MCF 10A (cell line): ENCODE measurements at places on chromosomes 6 and 20. TPM values are rescaled to one million over a fixed set of nuclear protein-coding genes. Genes with fewer than 3 reads are reported as not detected.
A peak's percentile ranks its signal among the peaks of the same experiment; 100 is the strongest.

The NOP56 gene
- total RNA-seq: 228 and 340 TPM in 2 replicates

The RGS17 gene
- total RNA-seq: 2.5 and 3.7 TPM in 2 replicates

The ZNF318 gene
- total RNA-seq: 11.3 and 12.9 TPM in 2 replicates

The NEDD9 gene
- total RNA-seq: 2.2 and 4.4 TPM in 2 replicates

- H3K27ac ChIP-seq: no peak overlapping the region
- H3K4me3 ChIP-seq: no peak overlapping the region
- DNase-seq: peak; percentile 70
- peaks cover 4% of the 10 kb centered on the region for H3K4me1 ChIP-seq
- H3K36me3 ChIP-seq: peaks cover 15% of the 10 kb centered on the region
Observed at GRCh38 chr6:36590237-36590636, 3.9 kb upstream of the SRSF3 start.

GRCh38 chr6:149948011-149948410, 6.2 kb downstream of the ULBP2 start:
- DNase-seq: no peak
- no peaks in the 10 kb centered on the region for H3K4me1 ChIP-seq
- H3K27me3 ChIP-seq: peaks cover 21% of the 10 kb centered on the region
- H3K36me3 ChIP-seq: peaks cover 12% of the 10 kb centered on the region
- H3K4me3 ChIP-seq: no peak overlapping the region

GRCh38 chr6:111231090-111231459, 143.8 kb downstream of the SLC16A10 start:
- H3K4me1 ChIP-seq: peaks cover 12% of the 10 kb centered on the region
- peaks cover 32% of the 10 kb centered on the region for H3K27me3 ChIP-seq
- no peaks in the 10 kb centered on the region for H3K36me3 ChIP-seq
- H3K4me3 ChIP-seq: no peak overlapping the region
- DNase-seq: no peak

DNA sequence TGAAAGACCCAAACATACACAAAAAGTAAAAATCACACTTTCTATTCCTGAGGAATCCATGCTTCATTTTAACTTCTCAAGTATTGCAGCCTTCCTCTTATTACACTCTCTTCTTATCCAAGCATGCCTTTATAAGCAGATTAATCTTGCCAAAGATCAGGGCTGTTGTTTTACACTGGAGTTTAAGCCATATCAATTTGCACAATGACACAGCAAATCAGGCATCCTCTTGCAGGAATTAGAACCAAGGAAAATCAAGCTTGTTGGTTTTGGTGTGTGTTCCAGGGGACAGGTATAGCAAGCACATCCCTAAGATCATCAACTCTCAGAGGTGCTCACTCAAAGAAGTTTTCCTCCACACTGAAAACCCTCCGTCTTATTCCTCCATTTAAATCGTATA, 69.5 kb downstream of the CYP39A1 start:
- H3K36me3 ChIP-seq: peaks cover 20% of the 10 kb centered on the region
- H3K27me3 ChIP-seq: no peaks in the 10 kb centered on the region
- no peak overlapping the region for H3K27ac ChIP-seq
- no peak for DNase-seq

GRCh38 chr6:166925141-166925996, 31.0 kb downstream of the RNASET2 start:
- DNase-seq: no peak
- no peaks in the 10 kb centered on the region for H3K27me3 ChIP-seq
- no peak overlapping the region for H3K27ac ChIP-seq
- no peaks in the 10 kb centered on the region for H3K4me1 ChIP-seq

DNA sequence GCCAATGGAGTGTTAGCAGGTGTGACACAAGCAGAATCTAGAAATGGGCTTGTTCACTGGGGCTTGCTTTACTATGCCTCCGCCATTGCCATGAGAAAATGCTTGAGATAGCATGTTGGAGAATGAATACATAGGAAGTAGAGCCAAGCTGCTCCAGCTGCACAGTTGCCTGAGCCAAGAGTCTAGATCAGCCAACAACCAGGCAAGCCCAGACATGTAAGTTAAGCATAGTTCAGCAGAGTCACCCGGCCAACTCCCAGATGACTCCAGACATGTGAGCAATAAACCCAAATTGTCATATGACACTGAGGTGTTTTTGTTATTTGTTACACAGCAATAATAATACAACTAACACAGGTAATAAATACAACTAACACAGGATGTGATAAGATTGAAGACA, 167.9 kb downstream of the HAO1 start:
- DNase-seq: peak; percentile 84
- no peaks in the 10 kb centered on the region for H3K27me3 ChIP-seq
- H3K4me1 ChIP-seq: peaks cover 28% of the 10 kb centered on the region
- H3K27ac ChIP-seq: peak overlapping the region; percentile 76

DNA sequence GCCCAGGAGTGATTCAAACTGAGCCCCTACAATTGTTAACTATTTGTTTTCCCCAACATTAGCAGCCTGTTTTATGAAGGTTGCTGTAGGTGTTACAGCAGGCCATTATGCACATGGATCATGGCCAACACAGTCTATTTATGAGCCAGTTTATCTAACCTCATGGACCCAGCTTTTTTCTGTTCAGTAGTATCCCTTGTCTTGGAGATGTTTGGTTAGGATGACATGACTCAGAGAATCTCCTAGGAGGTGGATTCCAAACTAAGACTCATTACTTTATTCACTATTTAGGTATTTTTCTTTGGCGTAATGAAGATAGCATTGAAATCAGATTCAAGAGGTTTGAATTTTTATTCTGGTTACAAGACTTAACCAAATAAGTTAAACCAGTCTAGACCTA, 62.8 kb upstream of the TFB1M start:
- H3K27ac ChIP-seq: no peak overlapping the region
- no peak overlapping the region for H3K4me3 ChIP-seq
- peaks cover 4% of the 10 kb centered on the region for H3K4me1 ChIP-seq
- no peaks in the 10 kb centered on the region for H3K36me3 ChIP-seq

DNA sequence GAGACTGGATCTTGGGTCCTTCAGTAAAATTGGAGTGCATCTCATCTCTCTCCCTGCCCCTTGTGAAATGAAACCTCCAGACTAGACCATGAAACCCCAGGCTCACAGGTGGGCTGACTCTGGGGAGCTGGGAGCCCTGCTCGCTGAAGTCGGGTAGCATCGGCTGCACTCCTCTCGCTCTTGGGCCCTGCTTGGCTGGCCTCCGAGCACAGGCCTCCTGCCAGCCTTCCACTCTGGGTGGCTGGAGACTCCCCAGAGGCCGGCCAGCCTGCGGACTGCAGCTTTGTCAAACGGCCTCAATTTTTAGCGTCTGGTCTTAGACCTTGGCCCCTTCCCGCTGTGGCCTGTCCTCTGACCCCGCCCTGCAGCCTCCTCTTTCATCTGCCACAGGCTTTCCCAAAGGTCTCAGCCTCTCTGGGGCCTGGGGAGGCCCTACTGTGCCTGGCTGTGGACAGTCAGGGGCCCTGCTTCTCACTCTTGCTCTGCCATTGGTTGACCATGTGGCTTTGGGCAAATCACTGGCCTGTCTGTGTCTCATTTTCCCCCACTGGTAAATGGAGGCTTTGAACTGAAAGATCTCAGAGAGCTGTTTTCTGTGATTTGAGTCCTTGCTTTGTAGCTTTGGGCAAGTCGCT, 45.1 kb downstream of the SRC start:
- no peak overlapping the region for H3K27ac ChIP-seq
- peaks cover 12% of the 10 kb centered on the region for H3K4me1 ChIP-seq
- H3K4me3 ChIP-seq: no peak overlapping the region
- no peak for DNase-seq

GRCh38 chr6:38730140-38730862, 15.2 kb downstream of the DNAH8 start:
- H3K27me3 ChIP-seq: peaks cover 5% of the 10 kb centered on the region
- no peak overlapping the region for H3K27ac ChIP-seq
- no peak overlapping the region for H3K4me3 ChIP-seq
- no peaks in the 10 kb centered on the region for H3K36me3 ChIP-seq

- no peak overlapping the region for H3K4me3 ChIP-seq
- DNase-seq: no peak
- H3K4me1 ChIP-seq: peaks cover 14% of the 10 kb centered on the region
- no peaks in the 10 kb centered on the region for H3K27me3 ChIP-seq
Observed at GRCh38 chr6:133895573-133896343, 6.8 kb downstream of the TCF21 start.

DNA sequence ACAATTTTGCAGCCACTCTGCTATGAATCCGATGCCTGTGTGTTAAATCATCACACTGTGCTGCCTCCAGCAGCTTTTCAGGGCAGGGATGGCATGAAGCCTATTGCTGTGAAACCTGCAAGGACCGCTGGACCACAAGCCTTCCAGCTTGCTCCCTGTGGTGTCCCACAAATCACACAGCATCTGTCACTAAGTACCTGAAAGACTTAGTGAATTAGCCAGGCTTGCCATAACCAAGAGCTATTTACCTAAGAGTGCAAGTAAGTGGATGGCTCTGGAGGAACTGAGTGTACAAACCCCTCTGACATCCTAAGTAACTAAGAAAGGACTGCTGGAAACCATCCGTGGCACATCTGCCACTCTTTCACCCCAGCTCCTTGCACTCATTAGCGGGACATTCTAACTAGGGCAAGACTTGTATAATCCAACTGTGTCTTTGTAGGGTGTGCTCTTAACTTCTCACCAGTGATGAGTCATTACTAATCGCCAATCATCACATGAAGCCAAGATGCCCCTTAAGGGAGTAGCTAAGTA, 34.7 kb downstream of the FOXQ1 start:
- no peak overlapping the region for H3K4me3 ChIP-seq
- no peak overlapping the region for H3K27ac ChIP-seq
- DNase-seq: no peak
- peaks cover 13% of the 10 kb centered on the region for H3K4me1 ChIP-seq
- H3K27me3 ChIP-seq: no peaks in the 10 kb centered on the region
- no peaks in the 10 kb centered on the region for H3K36me3 ChIP-seq

- H3K27me3 ChIP-seq: no peaks in the 10 kb centered on the region
- no peak overlapping the region for H3K4me3 ChIP-seq
- H3K36me3 ChIP-seq: no peaks in the 10 kb centered on the region
- DNase-seq: no peak
Observed at GRCh38 chr6:123089226-123089625, 93.2 kb downstream of the CLVS2 start.

DNA sequence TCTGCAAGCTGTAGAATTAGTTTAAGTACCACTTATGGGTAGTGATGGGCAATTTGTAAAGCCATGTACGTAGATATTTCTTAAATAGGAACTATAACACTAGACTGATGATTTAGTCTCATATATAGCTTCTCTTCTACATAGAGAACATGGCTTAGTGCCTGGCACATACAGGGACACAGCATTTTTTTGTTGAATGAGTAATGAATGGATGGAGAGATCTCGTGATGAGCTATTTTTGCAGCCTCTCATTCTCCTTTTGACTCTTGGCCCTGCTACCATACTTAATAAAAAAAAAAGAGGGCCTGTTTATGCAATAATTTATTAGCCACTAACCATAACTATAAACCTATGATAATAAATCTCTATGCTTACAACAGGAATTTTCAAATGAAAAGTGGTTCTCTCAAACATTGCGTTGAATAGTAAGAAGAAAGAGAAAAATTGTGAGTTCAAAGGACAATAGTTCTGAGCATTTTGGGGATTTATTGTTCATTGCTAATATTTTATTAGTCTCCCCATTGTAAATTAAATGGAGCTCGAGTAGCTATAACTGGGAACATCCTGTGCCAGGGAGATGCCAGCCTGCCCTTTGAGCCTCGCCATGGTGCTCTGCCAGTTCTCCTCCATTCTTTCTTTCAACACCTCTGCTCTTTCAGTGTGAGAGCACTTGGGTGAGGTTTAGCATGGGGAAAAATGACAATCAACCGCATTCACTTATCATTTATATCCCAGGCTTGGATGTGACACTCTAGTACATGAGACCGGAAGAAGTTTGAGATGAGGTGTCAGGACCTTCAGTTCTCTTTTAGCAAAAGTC, 14.7 kb upstream of the RCAN2 start:
- DNase-seq: no peak
- H3K4me1 ChIP-seq: peaks cover 17% of the 10 kb centered on the region
- no peak overlapping the region for H3K27ac ChIP-seq
- H3K4me3 ChIP-seq: no peak overlapping the region

DNA sequence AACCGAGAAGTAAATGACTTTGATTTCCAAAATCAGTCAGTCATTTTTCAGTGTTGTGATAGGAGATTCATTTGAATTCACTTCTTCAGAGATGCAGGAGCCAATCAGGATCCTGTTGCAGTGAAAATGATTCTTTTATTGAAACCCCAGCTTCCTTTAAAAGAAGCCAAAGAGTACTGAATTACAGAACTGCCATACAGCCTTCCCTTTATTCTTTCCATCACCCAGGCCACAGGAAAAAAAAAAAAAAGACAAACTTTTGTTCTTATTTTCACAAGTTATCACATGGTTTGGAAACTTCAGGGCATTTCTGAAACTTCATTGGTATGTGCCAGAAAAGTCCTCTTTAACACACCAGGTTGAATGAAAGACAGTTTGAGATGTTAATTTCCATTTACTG, 1.8 kb upstream of the CARMIL1 start:
- no peaks in the 10 kb centered on the region for H3K36me3 ChIP-seq
- H3K4me3 ChIP-seq: no peak overlapping the region
- no peak for DNase-seq
- peaks cover 21% of the 10 kb centered on the region for H3K4me1 ChIP-seq
- H3K27me3 ChIP-seq: no peaks in the 10 kb centered on the region

DNA sequence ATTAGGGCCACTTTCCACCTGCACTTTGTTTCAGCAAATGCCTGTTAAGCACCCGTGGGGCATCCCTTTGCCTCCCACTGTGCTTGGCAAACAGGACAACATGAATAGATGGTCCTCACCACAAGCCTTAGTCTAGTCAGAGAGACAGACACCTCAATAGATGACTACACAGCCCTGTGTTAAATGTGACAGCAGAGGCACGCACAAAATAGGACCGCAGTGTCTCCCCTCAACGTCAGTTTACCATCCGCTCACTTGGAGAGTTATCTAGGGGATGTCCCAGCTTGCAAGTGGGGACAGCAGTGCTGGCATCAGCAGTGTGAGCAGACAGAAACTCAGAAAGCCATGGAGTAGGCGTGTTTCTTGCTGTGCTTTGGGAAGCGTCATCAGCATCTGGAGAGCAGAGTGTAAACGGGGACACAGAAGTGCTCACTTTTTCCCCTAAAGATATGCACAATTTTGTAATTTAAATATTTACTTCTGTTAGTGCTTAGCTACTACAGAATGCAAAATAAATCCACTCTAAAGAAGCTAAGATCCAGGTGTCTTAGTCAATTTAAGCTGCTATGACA, 66.0 kb upstream of the TXNDC5 start:
- peaks cover 11% of the 10 kb centered on the region for H3K4me1 ChIP-seq
- no peaks in the 10 kb centered on the region for H3K27me3 ChIP-seq
- DNase-seq: no peak

DNA sequence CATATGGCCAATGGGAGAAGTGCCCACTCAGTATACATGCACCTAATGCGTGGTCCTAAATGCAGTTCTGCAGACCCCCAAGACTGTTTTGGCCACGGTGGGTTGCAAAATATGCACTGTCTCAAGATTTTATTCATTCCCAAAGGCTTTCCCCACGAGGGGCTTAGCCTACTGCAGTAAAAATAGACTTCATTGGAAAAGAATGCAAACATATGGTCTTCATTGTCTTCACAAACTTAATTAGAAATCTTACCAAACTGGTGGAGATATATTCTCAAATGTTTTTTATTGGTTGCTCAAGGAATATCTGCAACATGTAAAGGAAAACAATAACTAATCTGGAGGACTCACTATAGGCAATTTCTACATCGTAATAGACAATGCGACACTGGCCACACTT, 31.6 kb upstream of the PRL start:
- no peak overlapping the region for H3K27ac ChIP-seq
- H3K36me3 ChIP-seq: no peaks in the 10 kb centered on the region
- no peaks in the 10 kb centered on the region for H3K4me1 ChIP-seq
- DNase-seq: no peak
- H3K4me3 ChIP-seq: no peak overlapping the region

- H3K36me3 ChIP-seq: no peaks in the 10 kb centered on the region
- no peak for DNase-seq
- no peaks in the 10 kb centered on the region for H3K4me1 ChIP-seq
- H3K27me3 ChIP-seq: peaks cover 57% of the 10 kb centered on the region
Observed at GRCh38 chr6:2895072-2895471, 8.0 kb downstream of the SERPINB9 start.
